Motor neuron (in vitro differentiated cells): ENCODE measurements at places on chromosomes 7 and 10. TPM values are rescaled to one million over a fixed set of nuclear protein-coding genes. Genes with fewer than 3 reads are reported as not detected.

GRCh38 chr10:116815641-116816415 is 33.5 kb upstream of the ENO4 start:
- no peak for ATAC-seq

DNA sequence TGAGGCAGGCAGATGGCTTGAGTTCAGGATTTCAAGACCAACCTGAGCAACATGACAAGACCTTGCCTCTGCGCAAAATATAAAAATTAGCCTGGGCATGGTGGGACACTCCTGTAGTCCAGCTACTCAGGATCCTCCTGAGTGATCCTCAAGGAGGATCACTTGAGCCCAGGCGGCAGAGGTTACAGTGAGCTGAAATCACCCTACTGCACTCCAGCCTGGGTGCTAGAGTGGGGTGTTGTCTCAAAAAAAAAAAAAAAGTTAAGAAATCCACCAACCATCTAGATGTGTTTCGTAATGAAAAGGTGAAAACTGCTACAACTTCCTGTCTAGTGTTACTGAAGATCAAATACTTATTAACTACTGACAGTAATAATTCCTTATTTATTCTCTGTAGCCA is 8.1 kb downstream of the GLCCI1 start:
- ATAC-seq, result no peak

GRCh38 chr10:132270256-132270655 is 37.5 kb downstream of the STK32C start:
- no peak for ATAC-seq

GRCh38 chr10:2933519-2933918 is 133.8 kb upstream of the PFKP start:
- no peak for ATAC-seq

- no peak for ATAC-seq
These were observed 47.2 kb upstream of the KLF6 start for GRCh38 chr10:3832022-3832786.

DNA sequence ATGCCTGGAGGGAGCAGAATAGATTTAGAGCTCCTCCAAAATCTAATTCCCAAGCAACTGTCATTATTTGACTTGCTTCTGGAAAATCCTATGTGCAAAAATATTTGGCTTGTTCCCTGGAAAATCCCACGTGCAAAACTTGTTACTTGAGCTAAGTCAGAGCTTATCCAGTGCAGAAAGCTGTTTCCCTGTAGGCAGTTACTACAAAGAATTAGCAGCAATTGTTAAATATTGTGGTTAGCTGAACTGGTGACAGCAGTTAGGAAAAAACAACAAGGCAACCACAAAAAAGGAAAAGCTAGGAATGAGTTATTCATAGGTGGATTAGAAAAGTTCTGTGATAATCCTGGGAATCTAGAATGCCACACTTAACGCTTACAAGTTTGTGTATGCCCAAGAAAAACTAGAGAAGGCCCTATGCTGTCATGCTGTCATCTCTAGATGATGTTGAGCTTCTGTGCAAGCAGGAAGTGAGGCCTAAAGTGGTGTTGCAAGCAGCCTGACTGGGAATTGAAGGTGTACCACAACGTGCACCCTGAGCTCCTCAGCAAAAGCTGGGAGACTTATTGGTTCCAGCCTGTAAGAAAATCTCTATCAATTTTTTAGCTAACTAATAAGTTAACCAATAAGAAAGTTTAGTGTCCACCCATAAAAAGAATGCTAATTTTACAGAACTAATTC is 738.6 kb upstream of the LRRTM3 start:
- ATAC-seq, result no peak

DNA sequence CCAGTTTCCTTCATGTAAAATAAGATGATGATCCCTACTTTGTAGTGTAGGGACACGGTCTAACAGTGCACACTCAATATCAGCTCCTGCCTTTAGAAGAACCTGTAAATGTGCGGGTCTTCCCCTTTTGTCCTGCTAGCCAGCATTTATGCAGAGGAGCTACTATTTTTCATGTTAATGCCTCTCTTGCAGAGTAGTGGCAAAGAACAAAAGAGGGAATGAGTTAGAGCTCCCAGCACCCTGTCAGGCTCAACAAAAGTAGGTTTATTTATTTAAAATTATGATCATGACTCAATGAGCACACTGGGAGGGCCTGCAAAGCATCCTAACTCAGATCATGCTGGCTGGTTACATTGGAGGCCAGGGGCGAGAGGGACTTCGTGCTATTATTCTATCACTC is 414.5 kb upstream of the COBL start:
- peak; percentile 87 for ATAC-seq

- ATAC-seq, result no peak
These were observed 49.1 kb upstream of the GSAP start for GRCh38 chr7:77465256-77465655.

- no peak for ATAC-seq
These were observed 24.4 kb upstream of the PPIF start for GRCh38 chr10:79322616-79323543.

GRCh38 chr10:100100651-100101184 is 19.0 kb upstream of the CPN1 start:
- peak; percentile 62 for ATAC-seq

- peak; percentile 83 for ATAC-seq
These were observed 5.9 kb downstream of the KCP start for GRCh38 chr7:128904381-128905197.

DNA sequence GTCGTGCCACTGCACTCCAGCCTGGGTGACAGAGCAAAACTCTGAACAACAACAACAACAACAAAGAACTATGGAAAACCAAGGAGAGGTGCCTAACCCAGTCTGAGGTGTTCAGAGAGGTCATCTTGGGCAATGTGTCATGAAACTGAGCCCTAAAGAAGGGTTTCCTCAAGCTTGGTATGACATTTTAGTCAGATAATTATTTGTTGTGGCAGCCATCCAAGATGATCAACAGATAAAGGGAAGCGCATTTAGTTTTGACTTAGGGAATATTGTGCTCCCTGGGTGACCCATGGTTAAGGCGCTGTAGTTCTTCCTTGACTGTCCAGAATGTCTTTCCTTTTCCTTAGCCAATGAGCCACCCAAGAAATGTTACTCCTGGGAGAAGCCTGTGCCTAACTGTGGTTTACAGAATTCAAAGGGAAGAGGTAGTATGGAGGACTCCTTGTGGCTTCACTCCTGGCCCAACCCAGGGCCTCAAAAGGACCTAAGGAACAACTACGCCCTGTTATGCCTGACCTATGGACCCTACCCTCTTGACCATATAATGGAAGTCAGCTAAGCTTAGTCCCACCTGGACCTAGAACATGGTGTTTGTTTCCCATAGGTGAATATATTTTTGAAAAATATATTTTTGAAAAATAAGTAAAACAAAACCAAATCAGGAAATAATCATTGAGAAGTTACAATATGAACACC is 42.4 kb downstream of the TPST1 start:
- no peak for ATAC-seq

- peak; percentile 52 for ATAC-seq
These were observed 798 bp upstream of the AUTS2 start for GRCh38 chr7:69597278-69598076.

- no peak for ATAC-seq
These were observed 195.9 kb downstream of the MDFIC start for GRCh38 chr7:115117748-115118147.

DNA sequence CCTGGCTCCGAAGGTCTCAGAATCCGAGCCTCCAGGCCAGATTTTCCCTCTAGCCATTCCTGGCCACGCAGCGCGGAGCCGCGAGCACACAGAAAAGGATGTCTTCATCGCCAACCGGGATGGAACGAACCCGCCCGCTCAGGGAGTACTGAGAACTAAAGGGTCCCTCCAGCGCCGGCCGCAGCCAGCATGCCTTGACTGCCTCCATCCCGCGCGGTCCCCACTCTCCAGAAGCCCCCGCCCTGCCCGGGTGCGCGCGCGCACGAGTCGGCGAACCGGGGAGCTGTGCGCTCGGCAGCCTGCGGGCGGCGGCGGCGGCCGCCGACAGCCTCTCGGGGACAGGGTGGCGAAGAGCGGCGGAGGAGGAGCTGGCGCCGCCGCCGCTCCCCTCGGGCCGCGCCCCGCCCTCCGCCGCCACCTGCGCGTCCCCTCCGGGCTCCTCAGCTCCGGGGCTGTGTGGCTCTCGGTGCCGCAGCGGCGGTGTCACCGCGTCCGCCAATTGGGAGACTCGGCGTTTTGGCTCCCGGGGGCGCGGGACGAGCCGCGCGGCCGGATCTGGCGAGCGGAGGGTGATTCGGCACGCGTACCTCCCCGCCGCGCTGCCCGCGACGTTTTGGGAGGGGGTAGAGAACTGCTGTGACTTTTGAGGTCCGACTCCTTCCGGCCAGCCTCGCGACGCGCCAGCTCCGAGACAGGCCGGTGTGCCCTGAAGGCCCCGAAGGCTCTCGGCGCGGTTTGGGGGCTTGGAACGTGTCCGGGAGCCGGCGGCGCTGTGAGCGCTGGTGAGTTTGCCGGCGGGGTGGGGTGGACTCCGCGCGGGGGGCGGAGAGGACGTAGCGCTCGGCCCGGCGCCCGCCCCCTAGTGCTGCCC is 453 bp upstream of the GALNT17 start:
- no peak for ATAC-seq

GRCh38 chr10:100289641-100290040 is 3.2 kb upstream of the BLOC1S2 start:
- ATAC-seq, result no peak

DNA sequence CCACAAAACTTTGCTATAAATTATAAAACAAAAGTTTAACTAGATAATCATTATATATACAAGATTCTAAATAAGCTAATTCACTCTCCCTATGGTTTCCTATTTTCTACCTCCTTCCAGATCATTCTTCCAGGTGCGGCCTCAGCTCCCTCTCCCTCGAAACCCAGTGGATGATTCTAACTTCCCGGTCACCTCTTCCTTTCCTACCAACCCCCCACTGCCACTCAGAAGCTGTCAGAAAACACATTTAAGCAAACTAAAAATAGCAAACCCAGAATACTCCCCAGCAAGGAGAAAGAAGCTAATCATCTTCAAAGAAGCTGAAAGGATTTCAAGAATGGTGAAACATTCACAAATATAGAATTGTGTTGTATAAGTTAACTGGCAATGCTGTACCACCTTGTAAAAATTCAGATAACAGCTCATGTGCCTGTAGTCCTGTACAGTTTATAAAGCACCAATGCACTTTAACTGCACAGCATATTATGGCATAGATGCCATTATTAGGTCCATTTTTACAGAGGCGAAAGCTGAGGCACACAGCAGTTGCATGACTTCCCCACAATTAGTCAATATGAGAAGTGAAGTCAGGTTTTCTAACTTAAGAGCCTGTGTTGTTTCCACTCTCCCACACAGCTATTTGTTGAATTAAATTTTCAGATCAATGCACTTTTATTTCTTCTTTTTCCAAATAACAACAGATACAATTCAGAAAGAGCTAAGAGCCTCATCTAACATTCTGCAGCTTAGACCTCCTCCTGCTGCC is 13.7 kb upstream of the DNTT start:
- ATAC-seq, result no peak

- no peak for ATAC-seq
These were observed 60.4 kb downstream of the NEURL1 start for GRCh38 chr10:103553743-103554487.

GRCh38 chr7:136874393-136875032 is 6.1 kb downstream of the CHRM2 start:
- ATAC-seq, result no peak

DNA sequence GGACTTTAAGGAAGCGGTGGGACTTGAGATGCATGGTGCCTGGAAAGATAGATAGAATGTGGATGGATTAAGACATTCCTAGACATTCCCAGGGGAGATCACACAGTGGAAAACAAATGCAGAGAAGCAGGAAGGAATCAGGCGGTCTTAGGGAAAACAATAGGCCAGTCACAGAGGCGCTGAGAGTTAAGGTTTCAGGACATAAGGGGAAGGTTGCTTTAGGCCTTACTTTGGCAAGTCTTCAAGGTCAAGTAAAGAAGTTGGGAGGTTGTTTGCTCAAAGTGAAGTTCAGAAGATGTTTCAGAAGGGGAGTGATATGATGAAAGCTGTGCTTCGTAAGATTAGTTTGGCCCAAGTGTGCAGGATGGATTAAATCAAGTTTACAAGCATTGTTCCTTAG is 109.4 kb downstream of the SUGCT start:
- no peak for ATAC-seq

GRCh38 chr7:27526131-27526530 is 136.6 kb downstream of the HIBADH start:
- ATAC-seq, result no peak

- ATAC-seq, result no peak
These were observed 259.2 kb downstream of the TNS3 start for GRCh38 chr7:47322731-47323130.

DNA sequence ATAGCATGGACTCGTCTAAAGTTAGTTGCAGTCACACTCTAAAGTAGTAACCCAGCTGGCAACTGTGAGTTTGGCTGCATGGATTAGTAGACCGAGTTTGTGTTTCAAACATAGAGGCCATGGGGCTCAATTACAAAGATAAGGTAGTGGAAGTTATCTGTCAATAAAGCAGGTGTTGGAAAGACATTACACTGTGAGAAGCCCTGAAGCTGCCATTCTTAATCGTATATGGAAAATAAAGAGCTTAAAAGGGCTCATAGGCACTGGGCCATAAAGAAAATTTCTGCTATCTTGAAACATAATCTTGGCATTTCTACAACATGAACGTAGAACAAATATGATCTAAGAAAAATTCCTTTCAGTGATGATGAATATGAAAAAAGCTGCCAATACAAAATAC is 837.7 kb downstream of the REEP3 start:
- no peak for ATAC-seq

- ATAC-seq, result no peak
These were observed 33.2 kb downstream of the HIF1AN start for GRCh38 chr10:100568912-100569311.

GRCh38 chr10:65430979-65431378 is 1494.9 kb upstream of the LRRTM3 start:
- ATAC-seq, result no peak

- peak; percentile 64 for ATAC-seq
These were observed 194.8 kb downstream of the MAD1L1 start for GRCh38 chr7:2037808-2038522.

- ATAC-seq, result no peak
These were observed 7.2 kb upstream of the CHCHD1 start for GRCh38 chr10:73774637-73775036.

DNA sequence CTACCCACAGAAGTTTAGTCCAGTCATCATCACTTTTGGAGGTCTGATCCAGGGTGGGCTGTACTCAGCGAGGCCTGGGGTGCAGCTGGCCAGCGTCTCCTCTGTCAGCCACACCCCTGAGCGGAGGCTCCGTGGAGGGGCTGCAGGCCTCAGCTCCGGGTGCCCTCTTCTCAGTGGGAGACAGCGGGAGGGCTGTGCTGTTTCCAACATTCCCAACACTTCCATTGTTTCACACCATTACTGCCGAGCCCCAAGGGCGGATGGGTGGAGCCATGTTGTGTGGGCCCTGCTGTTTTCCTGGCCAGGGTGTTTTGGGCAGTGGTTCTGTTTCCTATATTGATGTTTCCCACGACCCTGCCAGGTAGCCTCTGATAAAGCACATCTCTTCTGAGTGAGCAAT is 95.0 kb downstream of the MKI67 start:
- ATAC-seq, result no peak

MLXIPL gene
- 8.1 and 13.1 TPM in 2 replicates for total RNA-seq

ADAMTS14 gene
- 0.71 and 0.86 TPM in 2 replicates for total RNA-seq

HOXA11 gene
- 1.7 and 2.6 TPM in 2 replicates for total RNA-seq

LIPN gene
- total RNA-seq, result not detected in 2 replicates

TMEM236 gene
- 0.08 and 0.09 TPM in 2 replicates for total RNA-seq

DIP2C gene
- 20.6 and 22.3 TPM in 2 replicates for total RNA-seq

AKR1C4 gene
- 3.5 and 3.6 TPM in 2 replicates for total RNA-seq

GNGT1 gene
- total RNA-seq, result 2.3 and 3.0 TPM in 2 replicates

SLC39A12 gene
- total RNA-seq, result 2.1 and 2.7 TPM in 2 replicates

PNLIPRP3 gene
- total RNA-seq, result 0.16 and 0.31 TPM in 2 replicates

GOLGA7B gene
- total RNA-seq, result 1.5 and 1.7 TPM in 2 replicates
